Suppressor macrophage treated with lipopolysaccharide for 4 hours (primary cell): ENCODE measurements at places on chromosomes 7 and 10.

DNA sequence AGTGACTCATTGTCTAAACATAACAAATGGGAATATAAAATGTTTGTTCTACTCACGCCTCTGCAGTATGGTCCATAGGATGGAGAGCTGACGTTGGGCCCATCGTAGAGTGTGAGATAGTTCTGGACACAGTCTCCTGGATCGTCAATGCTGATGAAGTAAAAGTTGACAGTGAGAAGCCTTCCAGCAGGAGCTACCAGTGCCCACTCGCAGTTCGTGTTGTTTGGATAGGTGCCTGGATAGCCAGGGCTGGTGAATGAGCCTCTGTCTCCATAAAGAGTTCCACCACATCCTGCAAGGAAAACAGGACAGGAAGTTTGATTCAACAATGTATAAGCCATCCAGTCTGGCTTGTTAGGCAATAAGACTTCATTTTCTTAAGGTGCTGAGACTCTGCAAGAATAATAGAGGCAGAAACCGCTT, 79.6 kb downstream of the OR13A1 start:
- no peak for DNase-seq

DNA sequence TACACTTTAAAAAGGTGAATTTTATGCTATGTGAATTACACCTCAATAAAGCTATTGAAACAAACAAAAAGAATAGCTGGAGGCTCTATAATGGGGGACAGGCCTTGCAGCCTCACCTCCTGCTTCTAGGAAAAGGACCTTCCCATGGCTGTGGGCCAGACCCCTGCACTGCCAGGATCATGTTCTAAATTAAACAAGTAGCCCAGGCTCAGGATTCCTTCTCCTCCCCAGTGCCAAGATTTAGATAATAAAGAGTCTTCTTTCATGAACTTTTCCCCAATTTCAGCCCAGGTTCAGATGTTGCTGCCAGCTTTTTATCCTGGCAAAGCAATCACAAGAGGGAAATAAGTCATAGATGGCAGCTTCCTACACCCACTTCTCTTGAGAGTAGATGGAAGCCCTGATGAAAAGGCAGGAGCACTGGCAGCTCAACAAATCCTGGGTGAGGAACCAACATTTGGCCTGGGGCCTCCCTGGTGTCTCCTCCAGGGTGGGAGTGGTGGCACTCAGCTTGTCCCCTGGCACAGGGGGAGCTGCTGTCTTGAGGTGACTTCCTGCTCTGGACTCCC, 22.2 kb upstream of the CAMK2B start:
- no peak for DNase-seq

GRCh38 chr10:113491967-113492565, 60.8 kb upstream of the HABP2 start:
- no peak for DNase-seq

DNA sequence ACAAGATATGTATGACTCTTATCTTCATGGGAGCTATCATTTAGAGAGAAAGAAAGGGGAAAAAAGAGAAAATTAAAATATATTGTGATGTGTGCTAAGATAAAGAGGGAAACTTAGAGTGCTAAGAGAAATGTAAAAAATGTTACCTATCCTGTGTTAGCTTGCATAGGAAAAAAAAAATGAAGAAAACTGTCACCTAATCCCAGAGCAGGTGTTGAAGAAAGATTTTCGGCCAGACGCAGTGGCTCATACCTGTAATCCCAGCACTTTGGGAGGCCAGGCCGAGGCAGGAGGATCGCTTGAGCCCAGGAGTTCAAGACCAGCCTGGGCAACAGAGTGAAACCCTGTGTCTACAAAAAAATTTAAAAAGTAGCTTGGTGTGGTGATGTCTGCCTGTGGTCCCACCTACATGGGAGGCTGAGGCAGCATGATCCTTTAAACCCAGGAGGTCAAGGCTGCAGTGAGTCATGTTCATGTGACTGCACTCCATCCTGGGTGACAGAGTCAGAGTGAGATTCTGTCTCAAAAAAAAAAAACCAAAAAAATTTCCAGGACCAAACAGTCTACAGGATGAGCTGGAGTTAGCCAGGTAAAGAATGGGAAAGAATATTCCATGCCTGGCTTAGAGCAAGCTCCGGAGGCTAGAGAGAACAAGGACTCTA, 2.4 kb upstream of the MKLN1 start:
- peak; percentile 24 for DNase-seq

GRCh38 chr7:24316340-24316739, 32.4 kb downstream of the NPY start:
- DNase-seq: no peak
